ENCODE measurements at places on chromosomes 4 and X.

DNA sequence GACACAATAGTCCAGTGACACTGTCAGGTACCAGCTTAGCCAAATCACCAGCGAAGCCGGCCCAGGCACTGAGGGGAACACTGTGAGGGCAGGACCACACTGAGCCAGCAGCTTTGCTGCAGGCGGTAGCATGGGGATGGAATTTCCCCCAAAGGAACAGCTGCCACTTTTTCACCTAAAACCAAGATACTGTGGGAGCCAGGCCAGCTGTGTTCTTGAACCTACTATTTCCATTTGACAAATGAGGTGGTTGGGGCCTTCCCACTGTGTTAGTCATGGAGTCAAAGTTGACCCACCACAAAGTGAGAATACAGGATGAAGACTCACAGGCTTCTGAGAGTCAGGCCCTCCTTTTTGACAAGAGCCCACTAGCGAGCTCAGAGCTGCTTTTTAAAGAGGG lies 70.7 kb upstream of the SH3RF1 start:
- no peak for DNase-seq

GRCh38 chrX:153989973-153990655 lies 17.6 kb downstream of the TMEM187 start:
- no peak for DNase-seq

DNA sequence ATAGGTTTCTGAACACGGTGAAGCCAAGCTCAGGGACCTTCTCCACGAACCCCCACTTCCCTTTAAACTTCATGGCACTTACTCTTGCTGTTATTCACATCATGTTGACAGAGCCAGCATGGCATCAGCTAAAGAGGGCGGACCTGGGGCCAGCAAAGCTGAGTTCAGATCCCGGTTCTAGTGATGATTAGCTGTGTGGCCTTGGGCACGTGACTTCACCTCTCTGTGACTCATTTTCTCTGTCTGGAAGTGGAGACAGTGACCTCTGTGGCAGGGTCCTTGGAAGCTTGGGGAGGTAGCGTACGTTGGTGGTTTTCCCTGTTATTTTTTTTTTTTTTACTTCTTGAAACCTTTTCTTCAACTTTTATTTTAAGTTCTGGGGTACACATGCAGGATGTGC lies 13.4 kb downstream of the EVC start:
- DNase-seq: no peak

DNA sequence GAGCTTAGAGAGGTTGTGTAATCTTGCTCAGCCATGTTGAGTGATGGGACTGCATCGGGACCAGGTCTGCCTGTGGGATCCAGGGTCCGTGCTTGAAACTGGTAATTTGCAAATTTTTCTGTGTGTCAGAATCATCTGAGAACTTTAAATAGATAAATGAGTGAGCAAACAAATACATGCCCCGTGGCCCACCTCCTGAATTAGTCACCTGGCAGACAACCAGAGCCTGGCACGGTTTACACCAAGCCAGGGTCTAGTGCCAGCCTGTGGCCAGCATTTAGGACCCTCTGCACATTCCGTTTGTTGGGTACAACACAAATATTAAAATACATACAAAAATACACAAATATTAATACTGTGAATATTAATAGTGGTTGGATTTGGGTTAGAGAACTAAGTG lies 90.6 kb upstream of the STOX2 start:
- no peak for DNase-seq

DNA sequence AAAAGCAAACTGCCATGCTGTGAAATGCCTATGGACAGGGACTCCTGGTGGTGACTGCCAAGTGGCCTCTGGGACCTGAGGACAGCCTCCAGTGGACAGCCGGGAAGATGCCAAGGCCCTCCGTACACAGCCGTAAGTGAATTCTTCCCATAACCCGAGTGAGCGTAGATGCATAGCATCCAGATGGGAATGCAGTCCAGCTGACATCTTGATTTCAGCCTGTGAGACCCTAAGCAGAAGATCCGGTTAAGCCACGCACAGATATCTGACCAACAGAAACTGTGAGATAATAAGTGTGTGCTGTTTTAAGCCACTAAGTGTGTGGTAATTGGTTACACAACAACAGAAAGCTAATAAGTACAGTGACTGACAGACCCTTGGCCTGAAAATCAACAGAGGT lies 55.9 kb downstream of the TMEM156 start:
- DNase-seq: no peak

- no peak for DNase-seq
These were observed 36.3 kb downstream of the SNCA start for GRCh38 chr4:89800527-89801103.

DNA sequence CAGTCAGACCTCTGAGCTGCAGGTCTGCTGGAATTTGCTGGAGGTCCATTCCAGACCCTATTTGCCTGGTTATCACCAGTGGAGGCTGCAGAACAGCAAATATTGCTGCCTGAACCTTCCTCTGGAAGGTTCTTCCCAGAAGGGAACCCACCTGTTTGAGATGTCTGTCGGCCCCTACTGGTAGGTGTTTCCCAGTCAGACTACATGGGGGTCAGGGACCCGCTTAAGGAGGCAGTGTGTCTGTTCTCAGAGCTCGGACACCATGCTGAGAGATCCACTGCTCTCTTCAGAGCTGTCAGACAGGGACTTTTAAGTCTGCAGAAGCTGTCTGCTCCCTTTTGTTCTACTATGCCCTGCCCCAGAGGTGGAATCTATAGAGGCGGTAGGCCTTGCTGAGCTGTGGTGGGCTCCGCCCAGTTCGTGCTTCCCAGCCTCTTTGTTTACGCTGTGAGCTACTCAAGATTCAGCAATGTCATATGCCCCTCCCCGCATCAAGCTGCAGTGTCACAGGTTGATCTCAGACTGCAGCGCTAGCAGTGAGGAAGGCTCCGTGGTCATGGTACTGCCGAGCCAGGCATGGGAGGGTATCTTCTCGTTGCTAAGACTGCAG lies 44.1 kb upstream of the KDR start:
- no peak for DNase-seq

DNA sequence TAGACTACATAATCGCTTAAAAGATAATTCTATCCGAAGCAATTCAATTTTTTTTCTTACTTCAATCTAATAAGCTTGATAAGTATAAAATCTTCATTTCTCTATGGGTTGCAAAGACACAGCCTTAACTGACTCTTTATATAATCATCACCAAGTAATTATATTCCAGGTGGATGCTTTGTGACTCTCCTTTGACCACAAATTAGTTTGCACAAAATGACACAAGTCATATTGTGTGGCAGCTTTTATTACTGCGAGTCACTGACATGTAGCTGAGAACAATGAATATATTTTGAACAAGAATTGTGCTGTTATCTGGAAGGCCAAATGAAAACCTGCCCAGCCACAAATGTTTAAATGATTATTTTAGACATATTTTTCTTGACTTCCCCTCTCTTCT lies 1727.8 kb downstream of the ARAP2 start:
- no peak for DNase-seq

- no peak for DNase-seq
These were observed 341.0 kb downstream of the NAP1L3 start for GRCh38 chrX:93332329-93332728.

DNA sequence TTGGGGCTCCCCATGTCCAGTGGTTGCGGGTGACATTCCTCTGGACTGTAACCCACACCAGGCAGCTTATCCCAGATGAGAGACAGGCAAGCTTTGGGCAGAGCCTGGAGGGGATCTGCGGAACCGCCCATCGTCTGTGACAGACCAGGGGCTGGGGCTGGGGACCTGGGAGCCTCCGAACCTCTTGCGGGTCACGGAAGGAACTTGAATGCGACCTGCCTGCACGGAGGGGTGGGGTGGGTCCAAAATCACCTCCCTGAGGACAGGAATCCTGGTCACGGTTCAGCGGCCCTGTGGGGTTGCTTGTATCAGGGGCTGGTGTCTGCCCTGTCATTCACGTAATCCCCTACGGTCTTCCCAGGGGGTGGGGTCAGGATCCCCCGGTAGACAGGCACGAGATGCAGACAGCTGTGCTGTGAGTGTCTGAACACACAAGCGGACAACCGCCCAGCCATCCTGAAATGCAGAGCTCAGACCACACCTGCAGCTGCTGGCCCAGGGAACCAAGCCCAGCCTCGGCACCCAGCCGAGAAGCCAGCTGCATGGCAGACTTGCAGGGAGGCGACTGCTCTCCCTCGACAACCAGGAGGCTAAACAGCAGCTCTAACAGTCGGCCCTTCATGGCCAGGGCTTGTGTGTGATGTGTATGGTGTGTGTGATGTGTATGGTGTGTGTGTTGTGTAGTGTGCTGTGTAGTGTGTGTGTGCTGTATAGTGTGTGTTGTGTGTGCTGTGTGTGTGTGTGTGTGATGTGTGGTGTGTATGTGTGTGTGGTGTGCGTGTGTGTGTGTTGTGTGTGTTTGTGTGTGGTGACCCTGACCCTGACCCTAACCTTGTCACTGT lies 105.9 kb upstream of the ADRA2C start:
- no peak for DNase-seq

DNA sequence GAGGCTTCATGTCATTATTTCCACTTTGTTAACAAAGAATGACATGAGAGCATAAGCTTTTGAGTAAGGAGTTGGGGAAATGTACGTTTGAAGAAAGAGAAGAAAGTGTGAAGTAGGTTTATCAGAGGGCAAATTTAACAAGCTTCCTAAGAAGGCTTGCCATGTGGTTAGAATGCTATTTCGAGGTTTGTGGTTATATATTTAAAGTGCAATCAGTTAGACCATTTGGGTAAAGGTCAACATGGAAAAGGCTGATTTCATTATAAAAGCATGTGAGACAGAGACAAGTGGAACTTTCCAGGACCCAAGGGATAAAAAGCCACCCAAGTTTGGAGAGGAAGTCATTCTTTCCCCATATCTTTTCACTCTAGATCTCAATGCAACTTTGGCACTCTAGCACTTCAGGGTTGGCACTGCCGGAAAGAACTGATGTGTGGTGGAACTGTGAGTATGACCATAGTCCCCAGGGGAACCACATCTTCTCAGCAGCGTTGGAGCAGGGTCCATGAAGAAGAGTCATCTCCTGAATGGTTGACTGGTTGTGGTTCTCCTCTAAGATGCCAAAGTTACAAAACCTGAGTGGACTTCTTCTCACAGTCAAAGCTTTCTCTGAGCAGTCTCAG lies 529.9 kb downstream of the MID1IP1 start:
- DNase-seq: no peak

GRCh38 chr4:175440786-175441185 lies 371.3 kb downstream of the GPM6A start:
- no peak for DNase-seq

GRCh38 chr4:146243141-146243882 lies 29.0 kb downstream of the REELD1 start:
- DNase-seq: no peak

DNA sequence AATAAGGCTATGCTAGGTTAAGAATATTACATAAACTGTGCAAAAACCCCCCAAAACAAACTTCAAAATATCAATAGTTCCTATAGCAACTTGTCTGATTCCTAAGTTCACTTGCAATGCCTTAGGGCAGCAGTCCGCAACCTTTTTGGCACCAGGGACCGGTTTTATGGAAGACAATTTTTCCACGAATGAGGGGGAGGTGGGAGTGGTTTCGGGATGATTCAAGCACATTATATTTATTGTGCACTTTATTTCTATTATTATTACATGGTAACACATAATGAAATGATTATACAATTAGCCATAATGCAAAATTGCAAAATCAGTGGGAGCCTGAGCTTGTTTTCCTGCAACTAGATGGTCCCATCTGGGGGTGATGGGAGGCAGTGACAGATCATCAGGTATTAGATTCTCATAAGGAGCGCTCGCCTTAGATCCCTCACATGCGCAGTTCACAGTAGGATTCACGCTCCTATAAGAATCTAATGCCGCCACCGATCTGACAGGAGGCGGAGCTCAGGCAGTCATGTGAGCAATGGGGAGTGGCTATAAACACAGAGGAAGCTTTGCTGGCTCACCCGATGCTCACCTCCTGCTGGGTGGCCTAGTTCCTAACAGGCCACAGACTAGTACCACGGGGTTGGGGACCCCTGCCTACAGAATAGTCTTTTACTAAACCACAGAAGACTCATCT lies 39.7 kb downstream of the ACOX3 start:
- DNase-seq: no peak

DNA sequence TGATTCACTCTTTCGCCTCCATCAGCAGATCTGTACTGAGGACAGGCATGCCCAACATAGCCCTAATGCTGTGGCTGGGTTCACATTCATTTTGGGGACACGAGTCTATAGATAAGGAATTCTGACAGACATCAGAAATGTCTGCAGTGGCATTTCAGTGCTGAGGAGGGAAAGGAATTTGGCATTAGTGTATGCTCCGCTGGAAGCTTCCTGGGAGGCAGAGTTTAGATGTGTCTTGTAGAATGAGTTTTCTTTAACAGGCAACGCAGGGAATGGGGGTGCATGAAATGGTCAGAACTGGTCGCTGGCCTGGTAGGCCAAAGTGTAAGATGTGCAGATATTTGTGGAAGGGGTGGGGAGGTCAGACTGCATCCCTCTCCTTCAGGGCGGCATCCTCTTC lies 43.5 kb upstream of the ZNF518B start:
- DNase-seq: no peak

DNA sequence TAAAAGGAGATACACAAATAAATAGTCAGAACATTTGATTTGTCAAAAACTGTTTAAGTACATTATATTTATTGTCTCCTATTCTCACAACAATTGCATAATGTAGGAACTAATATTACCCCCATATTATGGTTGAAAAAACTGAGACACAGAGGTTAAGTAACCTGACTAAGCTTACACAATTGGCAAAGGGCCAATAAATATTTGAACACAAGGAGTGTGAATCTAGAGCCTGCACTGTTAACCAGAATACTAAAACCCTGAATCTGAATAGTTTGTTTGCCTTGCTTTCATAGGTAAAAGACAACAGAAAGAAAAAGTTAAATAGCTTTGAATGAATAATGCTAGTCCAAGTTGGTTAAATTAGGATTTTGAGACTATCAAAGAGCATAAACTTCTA lies 55.2 kb downstream of the IL13RA2 start:
- no peak for DNase-seq

DNA sequence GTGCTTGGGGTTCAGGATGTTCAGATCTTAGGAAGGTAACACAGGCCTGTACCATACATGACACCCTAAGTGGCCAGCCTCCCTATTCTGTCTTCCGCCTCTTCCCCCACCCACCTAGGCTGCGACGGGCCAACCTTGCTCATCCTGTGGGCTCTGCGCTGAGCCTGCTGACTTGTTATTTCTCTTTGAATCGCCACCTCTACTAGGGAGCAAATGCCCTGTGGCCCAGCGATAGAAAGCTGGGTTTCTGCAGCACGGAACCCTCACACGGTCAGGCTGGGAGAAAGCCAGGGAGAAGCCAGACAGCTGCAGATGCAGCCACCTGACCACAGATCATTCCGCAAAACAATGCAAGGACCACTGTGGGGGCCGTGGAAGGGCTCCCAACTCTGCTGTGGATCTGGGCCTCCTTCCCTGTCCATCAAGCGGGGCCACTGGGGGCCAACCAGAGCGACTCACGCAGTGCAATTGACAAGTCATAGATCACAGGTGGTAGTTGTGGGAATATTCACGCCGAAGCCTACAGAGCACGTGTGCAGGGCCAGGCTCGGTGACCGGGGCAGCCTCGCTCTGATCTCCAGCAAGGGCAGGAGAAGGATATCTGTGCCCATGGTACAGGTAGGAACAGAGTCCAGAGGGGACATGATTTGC lies 227.5 kb downstream of the AFAP1 start:
- DNase-seq: no peak

Data from Panc1 (cell line).